ENCODE measurements at places on chromosomes 5 and 9. TPM values are rescaled to one million over a fixed set of nuclear protein-coding genes. Genes with fewer than 3 reads are reported as not detected.
A peak's percentile ranks its signal among the peaks of the same experiment; 100 is the strongest.

PLAC8L1 gene
- polyA plus RNA-seq: not detected

OTP gene
- not detected for polyA plus RNA-seq

FOXD4L6 gene
- not detected for polyA plus RNA-seq

DNA sequence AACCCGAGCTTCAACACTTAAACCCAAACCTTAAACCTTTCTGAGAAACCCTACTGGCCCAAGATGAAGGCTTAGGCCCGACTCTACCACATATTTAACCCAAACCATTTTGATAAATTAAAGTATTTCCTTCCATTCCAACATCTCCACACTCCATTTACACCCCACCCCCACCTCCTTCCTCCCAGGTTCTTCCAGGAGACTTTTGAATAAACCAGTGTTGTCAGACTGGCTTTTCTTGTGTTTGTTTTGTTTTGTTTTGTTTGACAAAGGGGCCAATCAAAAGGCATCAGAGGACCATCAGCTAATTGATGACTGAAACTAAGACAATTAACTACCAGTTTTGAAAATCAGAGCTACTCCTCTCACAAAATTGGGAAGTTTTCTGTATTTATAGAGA is 4.6 kb upstream of the ZNF608 start:
- no peak overlapping the region for H3K4me3 ChIP-seq
- H3K27me3 ChIP-seq: no peaks in the 10 kb centered on the region
- no peak overlapping the region for H3K27ac ChIP-seq
- DNase-seq: no peak

DNA sequence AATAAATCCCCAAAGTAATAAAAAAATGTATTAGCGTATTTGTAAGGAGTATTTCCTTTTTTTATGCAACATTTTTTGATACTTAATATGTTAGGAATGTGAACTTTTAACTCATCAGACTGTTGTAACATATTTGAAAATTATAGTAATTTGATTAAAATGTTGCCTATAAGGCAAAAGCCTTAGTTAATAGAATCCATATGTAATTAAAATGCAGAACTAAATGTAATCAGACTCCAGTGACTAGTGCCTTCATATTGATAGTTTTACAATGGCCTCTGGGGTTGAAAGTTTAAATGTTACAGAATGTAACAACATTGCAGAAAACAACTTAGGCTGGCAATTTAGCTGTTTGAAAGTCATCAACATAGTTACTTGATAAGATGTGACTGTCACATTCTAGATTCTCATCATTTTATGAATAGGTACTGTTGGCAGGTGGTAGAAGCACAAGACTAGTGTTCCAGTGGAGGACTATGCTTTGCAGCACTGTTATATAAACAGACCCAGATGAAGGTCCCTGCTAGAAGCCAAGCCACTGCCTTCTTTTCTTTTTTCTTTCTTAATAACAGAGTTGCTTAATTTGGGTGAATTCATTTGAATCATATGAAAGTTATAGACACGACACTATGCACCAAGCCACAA is 382.9 kb downstream of the CCDC171 start:
- no peak overlapping the region for H3K4me3 ChIP-seq
- DNase-seq: peak; percentile 11
- peaks cover 2% of the 10 kb centered on the region for H3K4me1 ChIP-seq
- H3K27ac ChIP-seq: no peak overlapping the region
- no peaks in the 10 kb centered on the region for H3K27me3 ChIP-seq

DNA sequence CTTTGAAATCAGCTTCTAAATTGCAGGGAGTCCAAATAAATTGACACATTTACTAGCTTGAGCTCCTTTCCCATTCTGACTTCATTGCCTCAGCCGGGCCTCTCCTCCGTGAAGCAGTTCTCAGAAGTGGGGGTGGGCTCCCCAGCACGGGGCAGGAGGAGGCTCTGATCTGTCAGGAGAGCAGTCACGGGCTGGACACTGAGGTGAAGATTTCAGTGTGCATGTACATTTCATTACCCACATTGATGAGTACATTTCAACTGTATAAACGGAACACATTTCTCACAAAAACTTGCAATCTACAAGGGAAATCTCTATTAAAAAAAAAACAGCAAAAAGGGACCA is 195.9 kb downstream of the SEMA6A start:
- no peaks in the 10 kb centered on the region for H3K4me1 ChIP-seq
- no peak overlapping the region for H3K4me3 ChIP-seq
- H3K36me3 ChIP-seq: no peaks in the 10 kb centered on the region
- DNase-seq: no peak
- no peak overlapping the region for H3K27ac ChIP-seq

PITX1 gene
- 7.0 TPM for polyA plus RNA-seq

GRCh38 chr9:113808391-113809358 is 67.4 kb upstream of the ZNF618 start:
- H3K27ac ChIP-seq: no peak overlapping the region
- peak; percentile 93 for DNase-seq
- no peaks in the 10 kb centered on the region for H3K27me3 ChIP-seq
- peaks cover 6% of the 10 kb centered on the region for H3K4me1 ChIP-seq
- no peak overlapping the region for H3K4me3 ChIP-seq

GRCh38 chr9:93413530-93413929 is 38.0 kb upstream of the FAM120A start:
- no peaks in the 10 kb centered on the region for H3K27me3 ChIP-seq
- DNase-seq: no peak
- no peak overlapping the region for H3K4me3 ChIP-seq
- H3K27ac ChIP-seq: no peak overlapping the region
- H3K4me1 ChIP-seq: no peaks in the 10 kb centered on the region

- H3K4me1 ChIP-seq: no peaks in the 10 kb centered on the region
- H3K4me3 ChIP-seq: no peak overlapping the region
- H3K27me3 ChIP-seq: no peaks in the 10 kb centered on the region
- DNase-seq: no peak
Observed at GRCh38 chr9:12439267-12439666, 253.9 kb upstream of the TYRP1 start.

ALAD gene
- polyA plus RNA-seq: 14.0 TPM

DNA sequence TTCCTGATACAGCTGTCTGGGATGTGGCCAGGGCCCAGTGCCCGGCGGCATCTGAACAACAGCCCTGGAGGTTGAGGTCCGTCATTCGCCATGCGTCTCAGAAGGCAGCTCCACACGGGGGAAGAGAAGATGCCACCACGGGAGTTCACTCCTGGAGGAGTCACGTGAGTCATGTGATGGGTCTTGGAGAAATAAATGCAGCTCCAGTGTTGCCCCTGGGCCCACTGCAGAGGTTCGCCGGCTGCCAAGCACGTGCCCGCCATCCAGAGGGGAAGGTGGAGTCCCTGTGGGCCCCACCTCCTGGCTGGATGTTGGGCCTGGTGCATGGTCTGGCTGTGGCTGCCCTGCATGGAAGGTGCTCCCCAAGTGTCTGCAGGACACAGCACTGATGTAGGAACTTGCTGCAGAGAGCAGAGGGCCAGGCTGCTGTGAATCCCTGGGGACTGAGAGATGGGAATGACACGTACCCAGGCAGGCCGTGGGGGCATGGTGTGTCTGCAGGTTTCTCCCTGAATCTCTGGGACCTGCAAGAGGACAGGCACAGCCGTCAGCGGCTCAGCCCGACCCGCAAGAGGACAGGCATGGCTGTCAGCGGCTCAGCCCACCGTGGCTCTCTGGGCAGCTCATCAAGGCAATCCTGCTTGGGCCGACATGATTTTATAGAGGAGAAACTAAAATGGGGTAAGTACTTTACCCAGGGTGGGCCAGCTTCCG is 418.3 kb upstream of the IRX4 start:
- H3K36me3 ChIP-seq: no peaks in the 10 kb centered on the region
- DNase-seq: no peak
- H3K4me1 ChIP-seq: no peaks in the 10 kb centered on the region
- H3K27me3 ChIP-seq: no peaks in the 10 kb centered on the region
- H3K4me3 ChIP-seq: no peak overlapping the region

SURF6 gene
- polyA plus RNA-seq: 4.8 TPM

DNA sequence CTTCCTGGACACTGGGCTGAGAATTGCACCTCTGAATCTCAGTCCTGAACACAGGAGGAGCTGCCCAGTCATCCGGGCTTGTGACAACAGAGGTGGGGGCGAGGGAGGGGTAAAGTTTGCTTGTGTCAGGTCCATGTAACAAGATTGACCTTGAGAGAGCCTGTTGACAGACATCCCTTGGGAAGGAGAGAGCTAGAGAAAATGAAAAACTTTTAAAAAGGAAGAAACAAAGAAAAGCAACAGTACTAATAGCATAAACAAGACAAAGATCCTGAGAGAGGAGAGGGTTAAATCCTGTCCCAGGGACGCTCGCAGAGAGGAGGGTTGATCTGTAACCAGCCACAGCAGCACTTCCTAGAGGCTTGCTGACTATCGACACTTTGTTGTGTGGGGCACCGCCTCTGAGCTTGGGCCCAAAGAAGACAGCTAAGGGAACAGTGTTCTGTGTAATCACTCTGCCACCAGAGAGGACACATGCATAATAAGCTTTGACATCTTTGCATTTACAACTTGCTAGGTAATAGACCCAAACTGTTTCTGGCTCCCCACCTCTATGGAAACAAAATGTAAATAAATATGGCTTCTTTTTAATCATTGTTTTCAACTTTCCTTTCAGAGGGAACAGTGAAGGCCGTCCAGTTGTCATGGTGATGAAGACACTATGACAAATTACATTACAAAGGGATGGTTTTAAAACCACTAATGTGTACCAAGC is 363.7 kb downstream of the CSNK1G3 start:
- no peak overlapping the region for H3K4me3 ChIP-seq
- DNase-seq: no peak
- H3K4me1 ChIP-seq: peaks cover 2% of the 10 kb centered on the region
- no peaks in the 10 kb centered on the region for H3K36me3 ChIP-seq
- H3K27ac ChIP-seq: no peak overlapping the region
- no peaks in the 10 kb centered on the region for H3K27me3 ChIP-seq

DNA sequence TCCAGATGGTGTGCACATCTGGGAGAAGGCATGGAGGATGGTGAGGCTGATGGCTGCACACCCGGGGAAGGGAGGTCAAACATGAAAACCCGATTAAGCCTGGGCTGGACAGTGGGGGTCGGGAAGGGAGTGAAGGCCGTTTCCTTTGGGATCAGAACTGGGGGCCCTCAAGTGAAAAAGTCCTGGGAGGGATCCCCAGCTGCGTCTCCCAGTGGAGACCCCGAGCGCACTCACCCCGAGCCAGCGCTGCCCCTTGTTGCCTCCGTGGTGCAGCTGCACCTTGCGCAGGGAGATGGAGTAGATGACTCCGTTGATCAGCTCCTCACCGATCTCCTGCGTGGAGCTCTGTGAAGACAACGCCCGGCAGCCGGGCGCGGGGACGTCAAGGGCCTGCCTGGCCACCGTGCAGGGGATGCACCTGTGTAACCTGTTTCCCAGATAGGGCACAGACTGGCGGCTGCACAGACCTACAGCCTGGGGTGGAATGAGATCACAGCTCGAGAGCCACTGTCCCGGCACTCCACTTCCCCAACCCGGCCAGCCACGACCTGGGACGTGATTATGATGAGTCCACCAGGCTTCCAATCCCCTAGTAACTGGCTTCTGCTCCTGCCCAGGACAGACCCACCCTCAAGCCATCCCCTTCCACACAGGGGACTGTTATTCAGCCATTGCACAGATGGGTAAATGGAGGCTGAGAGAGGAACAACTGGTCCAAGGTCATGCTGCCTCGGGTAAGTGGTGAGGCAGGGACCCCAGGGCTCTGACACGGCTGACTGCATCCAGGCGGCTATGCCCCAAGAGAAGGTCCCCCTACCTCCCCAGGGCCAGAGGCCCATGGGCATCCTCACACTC is 9.0 kb downstream of the RALGDS start:
- no peak overlapping the region for H3K4me3 ChIP-seq
- no peak overlapping the region for H3K27ac ChIP-seq
- peaks cover 9% of the 10 kb centered on the region for H3K4me1 ChIP-seq
- no peaks in the 10 kb centered on the region for H3K27me3 ChIP-seq

GRCh38 chr5:133460172-133460758 is 152.1 kb downstream of the FSTL4 start:
- no peak overlapping the region for H3K4me3 ChIP-seq
- H3K4me1 ChIP-seq: no peaks in the 10 kb centered on the region
- H3K27ac ChIP-seq: no peak overlapping the region
- peak; percentile 2 for DNase-seq

DNA sequence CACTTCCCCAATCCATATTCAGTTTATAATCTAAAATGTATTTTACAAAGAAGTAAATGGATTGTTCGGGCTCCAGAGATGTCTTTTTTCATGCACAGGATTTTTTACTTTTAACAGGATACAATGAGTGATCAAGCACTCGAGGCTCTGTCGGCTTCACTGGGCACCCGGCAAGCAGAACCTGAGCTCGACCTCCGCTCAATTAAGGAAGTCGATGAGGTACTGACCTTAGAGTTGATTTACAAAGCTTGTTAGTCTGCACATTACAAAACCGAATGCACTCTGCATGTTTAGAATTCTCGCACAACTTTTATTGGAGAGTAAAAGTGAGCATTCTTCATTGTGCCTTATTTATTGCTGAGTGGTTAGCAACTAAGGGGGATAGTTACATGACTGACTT is 65.2 kb downstream of the ERAP1 start:
- H3K27ac ChIP-seq: no peak overlapping the region
- H3K36me3 ChIP-seq: peaks cover 15% of the 10 kb centered on the region
- DNase-seq: no peak
- H3K4me3 ChIP-seq: no peak overlapping the region
- no peaks in the 10 kb centered on the region for H3K27me3 ChIP-seq
- no peaks in the 10 kb centered on the region for H3K4me1 ChIP-seq

All from fibroblast of lung (primary cell).